ENCODE measurements at places on chromosomes 5 and 9.

DNA sequence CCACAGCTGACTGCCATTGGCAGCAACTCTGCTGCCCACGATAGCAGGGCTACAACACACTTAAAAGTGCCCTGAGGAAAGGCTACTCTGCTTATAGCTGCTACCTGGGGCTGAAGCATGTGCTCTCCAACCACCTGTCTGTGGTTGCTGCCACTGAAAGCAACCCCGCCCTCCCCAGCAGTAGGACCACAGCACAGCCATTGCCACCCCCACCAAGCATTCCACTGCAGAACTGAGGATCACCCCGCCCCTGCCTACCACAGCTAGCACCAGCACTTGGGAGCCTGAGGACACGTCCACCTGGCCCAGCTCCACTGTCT lies 85.8 kb downstream of the LPAR1 start:
- DNase-seq: no peak

GRCh38 chr9:83986195-83986594 lies 5.6 kb downstream of the RMI1 start:
- DNase-seq: no peak

DNA sequence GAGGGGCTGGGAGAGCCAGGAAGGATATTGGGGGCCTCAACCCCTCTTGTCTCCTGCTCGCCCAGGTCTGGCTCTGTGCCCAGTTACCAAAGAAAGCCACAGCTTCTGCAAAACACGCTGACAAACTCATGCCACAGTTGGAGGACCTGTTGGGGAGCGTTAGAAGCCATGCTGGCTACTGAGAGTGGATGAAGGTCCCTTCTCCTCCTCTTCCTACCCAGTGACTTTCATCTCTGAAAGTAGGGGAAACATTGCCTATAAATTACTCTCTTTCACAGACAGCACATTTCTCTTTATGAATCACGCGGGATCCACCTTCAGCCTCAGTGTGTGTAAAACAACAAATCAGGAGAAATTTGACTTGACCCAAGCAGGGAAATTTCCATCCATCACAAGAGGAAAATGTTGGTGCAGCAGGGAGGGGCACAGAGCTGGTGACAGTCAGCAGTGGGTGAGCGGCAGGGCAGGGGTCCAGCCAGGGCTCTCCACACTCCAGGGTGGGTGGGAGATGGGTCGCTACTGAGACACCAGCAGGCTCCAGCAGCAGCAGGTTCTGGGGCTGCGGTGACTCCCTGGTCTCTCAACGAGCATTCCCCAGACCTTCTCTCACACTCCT lies 181.9 kb downstream of the FGF18 start:
- no peak for DNase-seq

- DNase-seq: no peak
Measured at GRCh38 chr5:146623666-146624065, 107.7 kb upstream of the GPR151 start.

- no peak for DNase-seq
Measured at GRCh38 chr5:44603496-44604272, 205.1 kb upstream of the MRPS30 start.

DNA sequence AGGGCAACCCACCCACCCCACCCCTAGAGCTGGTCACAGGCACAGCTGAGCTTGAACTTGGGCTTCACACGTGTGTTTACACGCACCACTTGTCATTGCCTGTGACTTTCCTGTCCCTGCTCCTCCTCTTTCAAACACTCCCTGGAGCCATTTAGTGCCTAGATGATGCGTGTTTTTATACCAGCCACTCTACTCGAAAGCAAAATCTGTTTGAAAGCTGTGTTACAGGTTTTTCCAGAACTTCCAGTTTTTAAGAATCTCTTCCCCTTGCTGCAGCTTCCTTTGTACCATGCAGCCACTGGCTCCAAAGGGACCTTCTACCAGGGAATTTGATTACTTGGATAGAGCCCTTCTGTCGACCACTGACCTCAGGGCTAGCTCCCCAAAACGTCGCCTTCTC lies 78.8 kb upstream of the SPRY4 start:
- no peak for DNase-seq

- no peak for DNase-seq
Measured at GRCh38 chr5:143083006-143083405, 312.8 kb downstream of the ARHGAP26 start.

- DNase-seq: no peak
Measured at GRCh38 chr9:1129382-1129781, 79.2 kb downstream of the DMRT2 start.

DNA sequence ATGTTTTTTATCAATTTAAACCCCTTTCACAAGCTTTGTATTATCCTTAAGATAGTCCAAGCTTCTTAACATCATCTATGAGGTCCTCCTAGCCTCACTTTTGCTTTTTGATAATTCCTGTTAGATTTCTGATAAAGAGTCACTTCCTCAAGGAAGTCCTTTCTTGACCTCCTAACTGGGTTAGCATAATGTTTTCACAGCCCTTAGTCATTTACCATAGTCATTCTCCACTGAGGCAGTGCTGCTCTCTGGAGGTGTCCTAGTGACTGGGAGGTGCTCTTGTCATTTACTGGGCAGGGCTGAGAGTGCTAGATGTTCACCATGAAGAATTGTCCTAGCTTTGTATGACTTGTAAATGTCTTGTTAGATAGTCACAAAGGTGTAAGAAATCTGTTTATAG lies 26.4 kb downstream of the TNPO1 start:
- no peak for DNase-seq

DNA sequence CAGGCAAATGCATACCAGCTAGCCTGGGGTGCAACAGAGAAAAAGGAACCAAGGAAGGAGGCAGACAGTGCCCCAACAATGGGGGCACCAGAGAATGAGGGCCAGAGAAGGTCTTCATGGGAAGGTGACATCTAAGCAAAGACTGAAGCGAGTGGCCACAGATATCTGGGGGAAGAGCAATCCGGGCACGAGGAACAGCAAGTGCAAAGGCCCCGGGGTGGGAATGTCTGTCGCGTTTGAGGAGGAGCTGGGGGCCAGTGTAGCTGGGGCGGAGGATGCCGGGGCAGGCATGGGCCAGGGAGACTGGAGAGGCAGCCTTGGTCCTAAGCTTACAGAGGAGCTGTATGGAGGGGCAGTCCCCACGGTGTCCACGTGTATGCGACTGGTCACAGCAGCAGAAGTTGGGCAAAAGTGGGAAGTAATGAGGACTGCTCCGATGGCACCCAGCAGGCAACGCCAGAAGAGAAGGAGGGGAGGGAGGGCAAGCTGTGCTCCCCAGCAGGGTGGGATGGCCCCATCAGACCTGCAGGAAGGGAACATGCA lies 19.1 kb downstream of the EEIG1 start:
- no peak for DNase-seq

DNA sequence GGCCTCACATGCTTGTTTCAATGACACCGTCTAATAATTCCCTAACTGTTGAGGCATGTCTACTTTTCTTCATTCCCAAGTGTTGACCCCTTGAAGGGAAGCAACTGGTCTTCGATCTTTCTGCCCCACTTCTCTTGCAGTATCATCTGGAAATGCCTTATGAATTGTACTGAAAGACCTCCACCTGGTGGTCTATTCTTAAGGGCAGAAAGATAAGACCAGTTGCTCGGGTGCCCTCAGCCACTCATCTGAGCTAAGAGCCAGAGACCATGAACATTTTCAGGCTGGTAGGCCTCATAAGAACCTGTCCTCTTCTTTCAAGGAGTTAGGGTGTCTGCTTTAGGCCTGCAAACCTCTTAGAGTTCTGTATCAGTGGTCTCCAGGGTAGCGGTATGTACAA lies 542.5 kb downstream of the CTNND2 start:
- no peak for DNase-seq

DNA sequence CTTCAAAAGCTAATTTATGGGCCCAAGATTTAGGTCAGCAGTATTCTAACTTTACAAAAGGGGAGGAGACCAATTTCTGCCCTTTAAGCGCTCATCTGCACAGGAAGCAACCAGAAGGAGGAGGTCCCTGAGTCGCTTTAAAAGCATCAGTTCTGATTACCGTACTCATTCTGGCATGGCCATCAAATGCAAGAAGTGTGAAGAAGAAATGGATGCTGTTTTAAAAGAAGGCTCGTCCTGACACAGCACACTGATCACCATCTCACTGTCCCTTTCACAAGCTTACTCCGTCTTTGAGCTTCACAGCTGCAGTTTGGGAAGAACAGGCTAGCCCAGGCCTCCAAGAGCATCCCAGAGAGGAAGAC lies 17.5 kb downstream of the ZNF608 start:
- DNase-seq: no peak

DNA sequence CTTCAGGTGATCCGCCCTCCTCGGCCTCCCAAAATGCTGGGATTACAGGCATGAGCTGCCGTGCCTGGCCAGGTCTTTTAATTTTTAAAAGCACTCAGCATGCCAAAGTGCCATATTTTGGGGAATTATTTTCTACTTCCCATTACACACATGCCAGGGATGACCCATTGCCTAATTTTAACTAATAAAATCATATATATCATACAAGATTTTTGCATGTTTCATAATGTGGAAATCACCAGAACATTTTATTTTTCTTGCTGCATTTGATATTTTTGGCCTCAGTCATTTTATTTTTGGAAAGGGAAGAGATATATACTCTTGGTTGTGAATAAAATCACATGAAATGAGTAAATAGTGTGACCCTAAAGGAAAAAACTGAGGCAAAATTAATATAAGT lies 45.3 kb upstream of the TENT2 start:
- no peak for DNase-seq

DNA sequence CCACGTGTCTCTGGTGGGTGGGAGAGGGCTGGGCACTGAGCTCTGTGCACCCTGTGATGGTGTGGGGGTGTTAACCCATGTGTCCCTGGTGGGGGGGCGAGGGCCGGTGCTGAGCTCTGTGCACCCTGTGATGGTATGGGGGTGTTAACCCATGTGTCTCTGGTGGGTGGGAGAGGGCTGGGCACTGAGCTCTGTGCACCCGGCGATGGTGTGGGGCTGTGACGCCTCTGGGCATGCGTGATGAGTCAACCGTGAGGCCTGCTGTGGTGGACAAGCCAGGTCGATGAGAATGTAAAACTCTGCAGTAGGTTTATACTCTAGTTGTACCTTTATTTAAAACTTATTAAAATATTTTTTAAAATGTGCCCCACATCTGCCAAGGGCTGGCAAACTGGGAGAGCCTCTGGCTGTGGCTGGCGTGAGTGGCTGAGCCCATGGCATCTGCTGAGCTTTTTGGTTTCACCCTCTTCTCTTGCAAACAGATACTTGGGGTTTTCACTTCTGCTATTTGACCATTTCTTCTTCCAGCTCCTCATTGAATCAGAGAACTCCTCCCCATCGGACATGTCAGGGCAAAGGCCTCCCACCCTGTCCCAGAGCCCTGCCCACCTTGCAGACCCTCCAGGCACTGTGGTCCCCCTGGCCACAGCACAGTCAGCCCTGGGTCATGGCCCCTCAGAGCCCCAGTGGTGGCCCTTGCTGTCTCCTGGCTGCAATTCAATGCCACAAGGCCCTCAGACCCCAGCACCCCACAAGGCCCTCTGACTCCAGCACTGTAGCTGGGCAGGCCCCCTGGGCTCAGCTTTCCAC lies 18.5 kb upstream of the EXOC3 start:
- DNase-seq: no peak

DNA sequence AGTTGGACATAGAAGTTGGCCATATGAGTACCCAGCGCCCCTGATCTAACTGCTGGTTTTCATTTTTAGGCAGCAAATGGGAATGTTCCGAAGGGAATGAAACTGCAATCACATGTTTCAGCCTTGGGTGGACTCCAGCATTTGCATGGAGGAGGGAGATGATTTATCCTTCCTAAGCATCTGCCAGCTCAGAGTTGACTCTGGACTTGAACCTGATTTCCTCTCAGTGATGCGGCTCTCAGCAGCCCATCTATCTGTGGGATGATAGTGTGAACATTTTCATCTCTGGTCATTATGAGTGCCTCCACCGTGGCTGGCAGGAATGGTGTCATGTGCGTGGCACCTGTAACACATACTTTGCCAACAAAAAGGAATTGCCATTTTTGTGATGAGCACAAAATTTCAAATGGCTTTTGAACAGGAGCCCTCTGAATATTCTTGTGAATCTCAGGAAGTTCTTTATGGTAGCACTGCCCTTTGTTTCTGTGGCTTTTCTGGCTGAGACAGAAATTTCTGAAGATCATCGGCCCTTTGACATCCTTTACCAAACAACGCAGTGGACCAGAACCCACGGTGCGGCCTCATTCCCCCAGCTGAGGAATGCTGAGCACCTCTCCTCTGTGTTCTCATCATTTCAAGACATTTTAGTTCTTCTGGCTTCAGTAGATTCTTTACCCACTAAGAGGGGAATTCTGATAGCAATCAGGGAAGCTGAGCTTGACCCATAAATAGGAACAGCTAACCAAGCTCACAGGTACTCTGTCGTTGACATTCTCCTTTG lies 28.5 kb downstream of the FUBP3 start:
- DNase-seq: no peak

GRCh38 chr5:174717826-174718455 lies 6.4 kb upstream of the MSX2 start:
- no peak for DNase-seq

DNA sequence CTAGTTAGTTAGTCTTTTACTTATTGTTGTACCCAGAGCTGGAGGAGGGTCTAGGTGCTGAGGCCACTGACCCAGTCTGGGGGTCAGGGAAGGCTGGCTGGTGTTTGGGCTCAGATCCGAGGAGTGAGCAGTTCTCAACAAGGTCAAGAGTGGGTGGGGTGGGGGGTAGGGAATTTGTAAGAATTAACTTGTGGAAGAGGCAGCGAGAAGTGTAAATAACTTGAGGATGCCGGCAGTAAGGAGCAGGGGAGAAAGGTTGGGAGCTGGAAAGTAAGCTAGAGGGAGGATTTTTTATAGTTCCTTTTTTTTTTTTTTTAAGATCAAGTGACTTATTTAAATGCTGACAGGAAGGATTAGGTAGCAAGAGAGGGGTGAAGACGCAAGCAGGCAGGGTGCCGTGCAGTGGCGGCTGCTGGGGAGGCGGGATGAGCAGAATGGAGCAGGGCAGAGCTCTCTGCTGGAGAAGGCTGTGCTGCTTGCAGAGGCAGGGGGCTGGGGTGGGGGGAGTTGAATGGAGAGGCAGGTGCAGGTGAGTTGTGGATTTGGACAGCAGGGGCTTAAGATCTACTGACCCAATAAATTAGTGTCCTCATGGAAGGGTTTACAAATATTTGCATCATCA lies 35.3 kb upstream of the SMIM32 start:
- DNase-seq: no peak

GRCh38 chr5:169440107-169440705 lies 139.3 kb upstream of the SLIT3 start:
- DNase-seq: no peak

- no peak for DNase-seq
Measured at GRCh38 chr9:107982745-107983144, 493.2 kb upstream of the KLF4 start.

- no peak for DNase-seq
Measured at GRCh38 chr9:97357056-97357455, 49.6 kb downstream of the CCDC180 start.

DNA sequence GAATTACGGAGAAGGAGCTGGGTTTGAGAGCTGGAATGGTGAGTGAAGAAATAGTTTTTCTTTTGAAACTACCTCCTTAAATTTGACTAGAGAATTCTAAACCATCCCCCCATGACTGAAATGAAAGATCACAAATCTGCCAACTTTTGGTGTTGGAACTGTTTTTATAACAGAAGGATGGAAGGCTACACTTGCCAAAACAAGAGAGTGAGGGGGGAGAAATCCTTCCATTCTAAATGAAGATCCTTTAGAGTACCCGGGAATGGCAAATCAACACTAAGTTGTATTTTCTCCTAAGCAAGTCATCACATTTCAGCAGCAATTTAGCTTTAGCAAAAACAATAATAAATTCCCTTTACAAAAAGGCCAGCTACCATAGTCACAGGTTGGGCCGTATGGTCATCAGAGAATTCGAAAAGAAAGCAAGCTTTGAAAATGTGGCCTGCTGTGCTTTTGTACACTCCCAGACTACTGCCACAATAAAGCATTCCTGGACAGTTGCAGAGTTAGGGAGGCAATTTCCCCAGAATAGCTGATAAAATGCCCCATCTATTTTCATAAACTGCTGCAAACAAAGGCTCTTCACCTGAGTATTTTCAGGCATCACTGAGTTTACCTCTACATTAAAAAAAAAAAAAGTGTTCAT lies 25.0 kb upstream of the FREM1 start:
- DNase-seq: no peak
